Activated naive CD4-positive, alpha-beta T cell (primary cell): ENCODE measurements at places on chromosomes 2 and 18.

DNA sequence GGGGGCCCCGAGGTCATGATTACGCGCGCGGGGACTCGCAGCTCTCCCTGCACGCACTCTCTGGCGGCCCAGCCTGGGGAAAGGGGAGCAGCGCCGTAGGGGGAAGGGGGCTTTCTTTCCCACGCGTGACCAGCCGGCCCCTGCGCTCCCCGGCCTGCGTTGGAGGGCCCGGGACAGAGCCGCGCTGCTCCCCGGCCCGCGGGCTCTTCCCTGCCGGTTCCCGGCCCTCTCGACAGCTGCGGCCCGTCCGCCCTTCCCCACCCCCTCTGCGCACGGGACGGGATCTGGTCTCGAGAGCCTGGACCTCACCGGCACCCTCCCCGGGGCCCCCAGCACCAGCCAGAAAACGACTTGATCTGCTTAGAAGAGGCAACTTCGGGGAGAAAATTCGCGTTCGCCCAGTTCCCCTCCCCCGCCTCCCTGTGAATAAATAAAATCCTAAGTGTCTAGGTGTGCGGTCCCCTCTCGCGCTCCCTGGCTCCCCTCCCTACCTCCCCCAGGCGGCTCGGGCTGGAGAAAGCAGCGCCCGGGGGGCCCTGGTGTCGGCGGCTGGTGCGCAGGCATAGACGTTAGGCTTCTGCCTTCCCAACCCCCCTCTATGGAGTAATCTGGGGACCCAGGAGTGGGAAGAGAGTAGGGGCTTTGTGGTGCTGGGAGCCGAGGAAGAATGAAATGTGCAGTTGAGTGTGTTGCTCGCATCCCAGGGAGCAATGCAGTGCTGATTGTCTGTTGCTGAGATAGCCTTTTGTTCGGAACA lies 803 bp upstream of the FIGN start:
- no peak for DNase-seq

DNA sequence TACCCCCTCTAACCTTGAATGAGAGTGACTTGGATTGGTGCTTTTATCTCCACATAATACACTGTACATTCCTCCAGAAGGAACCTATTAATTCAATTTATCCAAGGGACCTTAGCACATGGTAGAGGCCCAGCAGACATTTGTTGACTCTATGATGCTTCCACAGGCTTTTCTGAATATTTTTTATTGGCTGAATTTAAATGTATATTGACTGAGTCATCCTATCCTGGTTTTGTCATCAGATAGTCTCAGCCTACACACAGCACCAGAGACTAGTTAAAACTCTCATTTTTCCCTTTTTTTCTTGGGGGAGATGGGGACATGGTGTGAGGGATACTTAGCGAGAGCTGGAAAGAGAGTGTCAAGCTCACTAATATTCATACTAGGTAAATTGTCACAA lies 101.6 kb downstream of the LRRC30 start:
- no peak for DNase-seq

DNA sequence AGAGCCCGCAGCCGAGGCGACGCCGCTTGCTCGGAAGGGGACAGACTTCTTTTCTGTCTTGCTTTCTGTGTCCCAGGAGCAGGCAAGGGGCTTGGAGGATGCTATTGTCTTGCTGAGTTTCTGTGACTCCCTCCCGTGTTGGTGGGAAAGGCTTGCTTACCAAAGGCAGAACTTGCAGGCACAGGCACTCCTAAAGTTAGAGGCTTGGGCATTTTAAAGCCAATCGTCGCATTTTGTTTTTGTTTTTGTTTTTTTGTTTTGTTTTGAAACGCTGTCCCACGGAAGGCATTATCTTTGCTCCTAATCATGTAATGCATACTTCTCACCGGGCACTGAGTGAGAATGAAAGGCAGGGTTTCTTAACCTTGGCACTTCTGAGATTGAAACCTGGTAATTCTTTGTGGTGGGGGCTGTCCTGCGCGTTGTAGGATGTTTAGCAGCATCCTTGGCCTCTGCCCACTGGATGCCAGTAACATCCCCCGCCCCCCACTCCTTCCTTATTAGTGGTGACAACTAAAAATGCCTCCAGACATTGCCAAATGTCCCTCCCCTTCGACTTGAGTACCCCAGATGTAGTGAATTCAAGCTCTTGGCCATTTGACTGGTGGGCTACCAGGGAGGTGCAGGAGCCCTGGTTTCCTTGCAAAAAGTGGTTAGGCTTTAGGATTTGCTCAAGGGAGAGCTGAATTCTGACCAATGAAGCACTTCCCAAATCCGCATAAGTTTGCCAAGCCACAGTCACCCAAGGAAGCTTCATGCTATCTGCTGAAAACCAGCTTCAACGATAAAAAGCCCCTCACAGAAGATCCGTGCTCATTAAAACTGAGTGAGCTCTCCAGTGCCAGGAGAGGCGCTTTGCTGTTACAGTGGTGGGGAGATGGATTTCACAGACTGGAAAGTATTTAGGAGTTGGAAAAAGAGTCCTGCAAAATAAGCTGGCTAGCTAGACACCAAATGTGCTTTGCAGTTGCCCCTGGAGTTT lies 1.2 kb downstream of the ANTXR1 start:
- no peak for DNase-seq

- DNase-seq: no peak
These were observed 677.6 kb downstream of the IRS1 start for GRCh38 chr2:226122041-226122440.

DNA sequence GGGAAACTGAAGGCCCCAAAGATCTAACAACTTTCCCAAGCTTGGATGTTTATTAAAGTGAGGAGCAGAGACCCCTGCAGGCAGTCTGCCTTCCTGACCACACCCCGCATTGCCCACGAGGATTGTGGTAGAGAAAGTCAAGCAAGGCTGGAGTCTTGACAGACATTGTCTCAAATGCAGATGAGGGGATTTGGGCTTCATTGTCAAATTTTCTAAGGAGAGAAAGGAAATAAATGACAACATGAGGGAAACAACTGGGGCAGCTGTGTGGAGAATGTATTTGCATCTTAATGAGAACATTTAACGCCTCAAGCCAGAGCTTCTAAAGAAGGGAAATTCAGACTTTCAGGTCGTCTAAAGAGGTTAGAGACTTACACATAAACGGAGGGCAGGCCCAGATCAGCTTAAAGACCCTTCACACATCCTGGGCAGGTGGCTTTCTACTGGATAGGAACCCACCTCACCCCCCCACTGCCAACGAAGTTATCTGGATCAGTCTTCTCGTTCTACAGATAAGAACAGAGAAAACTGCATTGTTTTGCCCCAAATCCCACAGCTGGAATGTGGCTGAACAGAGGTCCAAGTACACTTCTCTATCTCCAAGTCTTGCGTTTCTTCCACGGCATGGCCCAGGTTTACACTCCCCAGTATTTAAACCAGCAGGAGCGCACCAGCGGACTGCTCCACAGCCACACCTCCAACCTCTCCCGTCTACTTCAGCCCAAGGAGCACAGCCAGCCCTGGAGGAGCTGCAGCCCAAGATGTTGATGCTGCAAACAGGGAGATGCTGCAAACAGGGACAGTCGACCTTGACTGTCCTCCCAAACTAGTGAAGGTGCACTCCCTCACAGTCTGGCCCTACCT lies 16.2 kb upstream of the SCG2 start:
- DNase-seq: no peak

DNA sequence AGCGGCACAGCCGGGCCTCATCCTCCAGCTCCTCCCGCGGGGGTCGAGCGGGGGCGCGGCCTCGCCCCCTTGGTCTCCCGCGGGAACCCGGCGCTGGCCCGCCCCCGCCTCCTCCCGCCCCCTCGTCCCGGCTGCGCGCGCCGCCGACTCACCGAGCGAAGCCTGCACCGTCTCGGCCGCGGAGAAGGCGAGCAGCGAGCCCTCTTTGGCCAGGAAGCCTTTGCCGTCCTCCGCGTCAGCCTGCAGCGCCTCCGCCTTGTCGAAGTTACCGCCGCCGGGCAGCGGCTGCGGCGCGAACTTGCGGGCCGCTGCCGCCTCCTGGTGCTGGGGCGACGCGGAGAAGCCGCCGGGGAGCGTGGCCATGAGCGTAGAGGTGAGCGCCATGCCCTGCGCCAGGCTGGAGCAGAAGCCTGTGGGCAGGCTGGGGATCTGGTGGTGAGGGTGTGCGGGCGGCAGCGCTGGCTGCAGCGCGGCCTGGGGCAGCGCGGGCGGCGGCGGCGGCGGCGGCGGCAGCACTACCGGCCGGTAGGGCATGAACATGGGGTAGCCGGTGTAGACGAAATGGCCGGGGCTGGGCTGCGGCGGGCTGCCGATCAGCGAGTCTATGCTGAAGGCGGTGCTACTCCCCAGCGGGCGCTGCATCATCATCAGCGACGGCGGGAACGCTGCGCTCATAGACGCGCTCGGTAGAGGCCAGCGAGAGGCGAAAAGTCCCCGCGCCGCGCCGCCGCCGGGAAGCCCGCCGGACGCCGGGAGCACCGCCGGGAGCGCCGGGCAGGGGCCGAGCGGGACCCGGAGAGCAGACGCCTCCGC lies 683 bp downstream of the GBX2 start:
- DNase-seq: no peak
